ENCODE measurements at places on chromosomes 6 and 20.

DNA sequence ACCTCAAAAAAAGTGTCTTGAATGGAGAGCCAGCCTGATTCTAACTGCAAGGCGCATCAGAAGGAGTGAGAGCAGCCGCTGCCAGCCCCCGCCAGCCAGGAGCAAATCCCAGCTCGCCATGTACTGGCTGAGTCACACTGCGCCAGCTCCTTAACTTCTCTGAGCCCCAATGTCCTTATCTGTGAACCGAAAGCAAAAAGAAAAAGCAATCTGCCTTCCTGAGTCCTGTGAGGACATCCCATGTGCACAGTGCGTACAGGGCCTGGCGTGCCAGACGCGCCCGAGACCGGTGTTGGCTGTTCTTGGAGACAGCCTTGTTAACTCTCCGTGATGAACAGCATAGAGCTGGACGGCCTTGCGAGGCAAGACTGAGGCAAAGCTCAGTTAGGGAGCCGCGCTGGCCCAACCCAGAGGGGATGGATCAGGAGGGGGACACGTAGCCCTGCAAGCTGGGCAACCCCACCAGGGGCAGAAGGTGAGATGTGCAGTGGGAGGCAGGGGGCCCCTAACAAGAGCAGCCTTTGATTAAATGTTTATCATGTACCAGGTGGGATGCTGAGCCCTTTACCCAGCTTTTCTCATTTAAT is 122.7 kb downstream of the AGPAT4 start:
- DNase-seq = no peak

- no peak for DNase-seq
Observed at GRCh38 chr6:123990376-123990775, 186.7 kb downstream of the NKAIN2 start.

DNA sequence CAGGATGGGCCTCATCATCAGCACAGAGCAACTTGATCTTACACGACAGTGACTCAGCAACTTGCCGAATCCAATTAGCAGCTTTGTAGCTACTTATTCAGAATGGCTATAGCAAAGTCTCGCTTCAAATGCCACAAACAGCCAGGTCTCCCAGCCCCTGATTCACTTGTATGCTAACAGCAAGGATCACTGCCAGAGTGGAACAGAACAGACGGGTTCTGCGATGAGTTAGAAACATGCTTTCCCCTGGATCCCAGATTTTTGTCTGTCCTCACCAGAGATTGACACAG is 254.4 kb downstream of the NRN1 start:
- DNase-seq = no peak

DNA sequence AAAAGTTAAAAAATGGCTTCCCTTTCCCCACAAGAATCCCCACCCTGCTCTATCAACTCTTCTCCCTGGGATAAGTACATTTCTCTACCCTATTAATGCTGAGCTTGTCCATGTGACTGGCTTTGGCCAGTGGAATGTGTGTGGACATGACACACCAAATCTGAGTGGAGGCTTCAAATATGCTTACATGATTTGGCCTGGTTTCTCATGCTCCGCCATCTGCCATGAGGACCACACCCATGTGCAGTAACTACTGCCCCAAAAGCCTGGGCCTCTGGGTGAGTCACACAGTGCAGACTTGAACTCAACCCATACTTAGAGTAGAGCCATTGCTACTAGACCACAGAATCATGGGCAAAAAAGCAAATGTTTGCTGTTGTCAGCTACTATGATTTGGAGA is 65.4 kb downstream of the PRND start:
- DNase-seq = no peak

DNA sequence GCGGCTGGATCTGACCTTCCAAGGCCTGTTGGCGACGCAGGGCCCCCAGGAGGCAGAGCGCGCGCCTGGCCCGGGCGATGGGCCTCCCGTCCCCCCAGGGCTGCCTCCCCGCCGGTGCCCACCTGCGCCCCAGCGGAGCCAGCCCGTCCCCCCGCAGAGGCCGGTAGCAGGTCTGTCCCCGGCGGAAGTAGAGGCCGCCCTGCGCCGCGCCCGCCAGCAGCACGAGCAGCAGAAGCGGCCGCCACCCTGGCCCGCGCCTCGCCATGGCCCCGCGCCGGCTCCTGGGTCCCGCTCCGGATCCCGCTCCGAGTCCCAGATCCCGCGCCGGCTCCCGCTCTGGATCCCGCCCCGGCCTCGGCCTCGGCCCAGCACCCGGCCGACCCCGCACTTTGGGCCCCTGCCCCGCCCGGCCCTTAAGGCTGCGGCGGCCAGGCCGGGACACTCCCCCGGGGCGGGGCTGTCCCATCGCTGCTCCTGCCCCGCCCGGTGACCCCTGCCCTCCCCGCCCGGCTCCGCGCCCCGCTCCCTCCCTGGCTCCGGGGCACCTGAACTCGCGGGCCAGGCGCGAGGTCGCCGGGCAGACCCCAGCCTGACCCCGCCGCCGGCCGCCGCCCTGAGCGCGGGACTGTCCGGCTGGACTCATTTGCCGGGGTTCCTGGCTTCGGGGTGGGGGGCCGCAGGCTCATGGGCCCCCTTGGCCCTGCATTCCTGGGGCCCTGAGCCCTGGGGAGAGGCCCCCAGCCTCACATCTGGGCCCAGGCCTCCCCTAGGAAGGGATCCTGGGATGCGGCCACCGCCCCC is at the start of gene CTSZ:
Gene CTSZ (minus strand): TSS at position 391 of the 801 bp plus-strand sequence. CDS start 126 bp downstream, at position 265.
- peak; percentile 51 for DNase-seq

All from stimulated activated CD4-positive, alpha-beta T cell treated with anti-CD3 and anti-CD28 coated beads, Interleukin-1b, Interleukin-23, amount 100 ng/mL, for 4 hours (primary cell).